ENCODE measurements at places on chromosomes 5 and 9.

DNA sequence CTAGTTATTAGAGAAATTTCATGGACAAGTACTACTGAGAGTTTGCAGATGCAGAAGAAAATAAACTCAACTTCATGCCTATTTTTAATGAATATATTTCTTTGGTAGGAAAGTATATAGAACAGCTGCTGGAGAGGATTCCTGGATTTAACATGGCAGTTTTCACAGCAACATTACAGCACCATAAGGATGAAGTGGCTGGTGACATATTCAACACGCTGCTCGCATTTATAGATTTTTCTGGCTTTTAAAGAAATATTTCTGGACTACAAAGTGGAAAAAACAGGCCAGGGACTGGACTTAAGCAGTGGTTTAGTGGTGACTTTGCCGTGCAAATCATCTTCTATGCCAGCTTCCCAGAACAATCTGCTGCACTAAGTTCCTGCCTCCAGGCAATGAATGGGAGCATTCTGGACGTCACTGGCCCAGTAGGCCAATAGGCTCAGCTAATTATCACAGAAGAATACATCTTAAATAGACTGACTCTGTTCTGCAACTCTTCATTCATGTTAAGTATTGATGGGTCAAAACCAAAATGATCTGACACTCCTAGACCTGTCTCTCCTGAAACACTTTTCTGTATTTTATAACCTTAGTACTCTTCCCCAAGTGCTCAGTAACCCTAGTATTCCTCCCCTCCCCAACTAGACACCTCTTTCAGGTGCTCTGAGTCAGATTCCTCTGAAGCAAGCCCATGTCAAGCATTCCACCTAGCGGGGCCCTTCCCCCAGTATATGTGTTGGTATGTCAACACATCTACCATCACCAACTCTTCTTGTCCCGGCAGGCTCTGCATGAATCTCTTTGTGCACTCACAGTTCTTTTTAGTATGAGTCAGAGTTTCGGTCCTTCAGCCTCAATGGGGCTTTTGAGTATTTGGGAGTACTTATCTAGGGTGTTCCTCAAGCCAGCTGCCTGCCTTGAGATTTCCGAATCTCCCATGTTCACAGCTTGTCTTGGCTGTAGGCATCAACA, 625.5 kb downstream of the CHSY3 start:
- DNase-seq: no peak

GRCh38 chr9:37667706-37668105, 17.0 kb downstream of the FRMPD1 start:
- DNase-seq: no peak

DNA sequence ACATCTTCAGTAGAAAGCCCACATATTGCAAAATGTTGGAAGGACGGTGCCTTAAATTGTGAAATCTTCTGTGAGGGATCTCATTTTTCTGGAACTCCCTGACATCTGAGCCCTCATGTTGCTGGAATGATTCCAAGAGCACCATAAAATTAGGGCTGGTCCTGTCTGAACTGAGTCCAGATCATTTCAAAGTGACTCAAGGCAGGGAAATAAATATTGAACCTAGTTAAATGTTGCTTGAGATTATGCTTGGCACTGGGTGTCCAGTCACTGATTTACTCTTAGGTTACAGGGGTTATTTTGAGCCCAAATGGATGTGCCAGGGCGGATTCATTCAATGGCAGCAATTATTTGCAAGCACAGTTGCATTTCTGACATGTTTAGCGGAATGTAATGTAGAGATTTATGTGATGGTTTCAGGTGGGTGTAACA, 437.0 kb downstream of the PIK3R1 start:
- peak; percentile 78 for DNase-seq

DNA sequence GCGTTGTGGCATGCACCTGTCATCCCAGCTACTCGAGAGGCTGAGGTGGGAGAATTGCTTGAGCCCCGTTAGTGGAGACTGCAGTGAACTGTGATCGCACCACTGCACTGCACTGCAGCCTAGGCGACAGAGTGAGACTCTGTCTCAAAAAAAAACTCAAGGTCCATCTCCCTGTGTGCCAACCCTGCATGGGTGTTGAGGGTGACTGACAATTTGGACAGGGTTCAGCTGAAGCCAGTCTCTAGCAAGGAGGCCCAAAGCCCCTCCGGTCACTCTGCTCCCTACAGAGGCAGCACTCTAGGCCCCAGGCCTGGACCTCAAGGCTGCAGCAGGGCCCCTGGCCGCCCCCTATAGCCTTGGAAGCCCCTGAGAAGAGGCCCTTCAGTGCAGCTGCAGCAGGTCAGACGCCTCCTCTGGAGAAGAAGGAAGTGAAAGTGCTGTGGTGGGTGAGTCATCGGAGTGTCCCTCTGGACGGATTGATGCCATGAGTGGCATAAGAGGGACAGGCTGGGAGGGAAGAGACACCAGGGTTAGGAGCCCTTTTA, 39.2 kb upstream of the NEK6 start:
- no peak for DNase-seq

- DNase-seq: no peak
These were observed 50.7 kb downstream of the ARRDC3 start for GRCh38 chr5:91332267-91333045.

DNA sequence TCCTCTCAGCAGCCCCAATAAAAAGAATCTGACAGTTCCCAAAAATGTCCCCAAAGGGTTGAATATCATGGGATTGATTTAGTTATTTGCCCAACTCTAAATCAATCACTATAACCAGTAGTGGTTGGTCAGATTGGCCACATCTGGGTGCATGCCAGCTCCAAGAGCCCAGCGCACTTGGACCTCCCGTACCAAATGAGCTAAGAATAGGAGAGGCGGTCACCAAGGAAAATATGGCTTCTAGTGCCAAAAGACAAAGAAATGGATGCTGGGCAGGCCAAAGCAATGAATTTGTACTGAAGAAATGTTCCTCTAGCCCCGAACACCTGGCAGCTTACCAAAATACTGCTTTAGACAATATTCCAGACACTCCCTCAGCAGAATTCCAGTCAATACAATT, 80.3 kb downstream of the RCL1 start:
- no peak for DNase-seq

DNA sequence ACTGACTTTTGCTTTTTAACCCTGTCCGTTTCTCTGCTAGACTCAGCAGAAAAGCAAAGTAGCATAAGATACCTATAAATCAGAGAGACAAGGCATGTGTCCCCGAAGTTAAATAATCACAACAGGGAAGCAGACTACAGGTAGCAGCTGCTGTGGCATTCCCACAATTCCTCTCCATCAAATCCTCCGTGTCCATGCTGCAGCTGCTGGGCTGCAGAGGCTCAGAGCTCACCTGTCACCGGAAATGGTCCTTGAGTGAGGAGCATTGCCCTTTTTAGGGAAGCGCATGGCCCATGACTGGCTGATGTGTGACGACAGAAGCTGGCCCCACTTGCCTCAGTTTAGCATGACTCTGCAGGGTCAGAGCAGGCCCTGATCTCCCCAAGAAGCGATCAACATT, 125.0 kb downstream of the MSX2 start:
- no peak for DNase-seq

- DNase-seq: no peak
These were observed 166.5 kb downstream of the C9orf152 start for GRCh38 chr9:110041452-110041851.

GRCh38 chr5:30956251-30956650, 237.2 kb upstream of the CDH6 start:
- no peak for DNase-seq

DNA sequence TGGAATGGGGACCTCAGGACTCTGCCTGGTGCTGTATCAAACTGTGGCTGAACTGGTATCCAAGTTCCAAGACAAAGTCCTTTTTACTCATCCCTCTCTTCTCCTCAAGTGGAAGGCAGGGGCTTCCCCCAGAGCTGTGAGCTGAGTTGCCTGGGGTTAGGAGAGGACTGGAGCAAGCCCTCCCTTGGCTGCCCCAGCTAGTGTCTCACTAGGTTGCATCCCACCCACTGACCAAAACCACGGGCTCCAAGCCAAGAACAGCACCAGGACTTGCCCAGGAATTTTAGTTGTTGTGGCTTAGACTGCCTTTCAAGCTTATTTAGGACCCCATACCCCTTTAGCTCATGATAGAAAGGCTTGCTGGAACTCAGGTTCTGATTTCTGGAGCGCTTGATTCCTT, 158.7 kb upstream of the TNC start:
- DNase-seq: no peak

DNA sequence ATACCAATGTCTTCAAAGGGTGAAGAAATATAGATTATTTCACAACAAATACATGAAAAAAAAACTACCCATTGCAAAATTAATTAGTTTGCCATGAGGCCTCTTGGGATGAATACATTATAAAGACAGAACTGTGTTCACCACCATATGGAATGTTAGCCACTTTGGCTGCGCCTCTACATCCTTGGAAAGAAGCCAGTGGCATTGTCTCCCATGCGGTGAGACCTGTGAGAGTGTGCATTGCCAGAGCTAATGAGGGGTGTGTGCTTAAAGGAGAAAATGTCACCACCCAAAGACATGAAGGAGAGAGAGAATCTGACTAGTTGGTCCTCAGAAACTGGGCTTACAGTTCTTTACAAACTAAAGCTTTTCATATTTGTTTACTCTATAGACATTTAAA, 110.6 kb downstream of the PLPPR1 start:
- no peak for DNase-seq

DNA sequence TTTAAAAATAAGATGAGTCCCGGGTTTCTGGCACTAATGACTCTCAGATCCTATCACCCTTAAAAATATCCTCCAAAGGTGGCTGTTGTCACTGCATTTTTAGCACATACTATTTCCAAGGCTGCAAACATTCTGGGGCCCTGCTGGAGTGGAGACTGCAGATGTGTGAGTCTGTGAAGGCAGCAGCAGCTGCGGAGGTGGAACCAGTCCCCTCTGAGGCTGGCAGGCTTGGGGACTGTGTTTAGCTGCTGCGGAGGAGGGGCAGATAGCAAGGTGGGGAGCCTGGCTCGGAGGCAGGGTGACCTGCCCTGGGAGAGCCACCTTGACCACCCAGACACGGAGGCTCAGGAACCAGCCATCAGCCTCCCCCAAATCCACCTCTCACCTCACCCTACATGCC, 77.0 kb downstream of the C5orf15 start:
- DNase-seq: no peak

Measured in fibroblast of skin of left quadriceps (primary cell).